CD4-positive, alpha-beta T cell treated with Interleukin-15 for 1 hour (primary cell): ENCODE measurements at places on chromosomes 2 and 18.

GRCh38 chr2:212979046-212979612 is 172.3 kb downstream of the IKZF2 start:
- no peak for DNase-seq

- DNase-seq: no peak
These were observed 15.9 kb upstream of the CCDC85A start for GRCh38 chr2:56167616-56168562.

DNA sequence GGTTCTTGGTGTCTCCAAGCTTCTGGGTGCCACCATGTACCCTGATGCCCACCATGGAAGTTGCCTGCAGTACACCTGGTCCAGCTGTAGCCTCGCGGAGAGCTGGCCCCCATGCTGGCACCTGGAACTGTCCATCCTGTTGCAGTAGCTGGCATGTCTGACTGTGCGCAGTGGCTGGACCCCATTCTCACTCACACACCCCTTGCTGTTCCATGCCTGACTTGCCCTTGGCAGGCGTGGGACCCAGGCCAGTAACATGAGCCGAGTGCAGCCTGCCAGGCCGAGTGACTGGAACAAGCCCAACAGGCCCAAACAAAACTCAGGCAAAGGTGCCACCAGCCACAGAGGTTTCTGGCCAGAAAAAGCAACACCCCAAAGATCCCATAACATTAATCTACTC is 73.8 kb downstream of the NEURL3 start:
- no peak for DNase-seq

DNA sequence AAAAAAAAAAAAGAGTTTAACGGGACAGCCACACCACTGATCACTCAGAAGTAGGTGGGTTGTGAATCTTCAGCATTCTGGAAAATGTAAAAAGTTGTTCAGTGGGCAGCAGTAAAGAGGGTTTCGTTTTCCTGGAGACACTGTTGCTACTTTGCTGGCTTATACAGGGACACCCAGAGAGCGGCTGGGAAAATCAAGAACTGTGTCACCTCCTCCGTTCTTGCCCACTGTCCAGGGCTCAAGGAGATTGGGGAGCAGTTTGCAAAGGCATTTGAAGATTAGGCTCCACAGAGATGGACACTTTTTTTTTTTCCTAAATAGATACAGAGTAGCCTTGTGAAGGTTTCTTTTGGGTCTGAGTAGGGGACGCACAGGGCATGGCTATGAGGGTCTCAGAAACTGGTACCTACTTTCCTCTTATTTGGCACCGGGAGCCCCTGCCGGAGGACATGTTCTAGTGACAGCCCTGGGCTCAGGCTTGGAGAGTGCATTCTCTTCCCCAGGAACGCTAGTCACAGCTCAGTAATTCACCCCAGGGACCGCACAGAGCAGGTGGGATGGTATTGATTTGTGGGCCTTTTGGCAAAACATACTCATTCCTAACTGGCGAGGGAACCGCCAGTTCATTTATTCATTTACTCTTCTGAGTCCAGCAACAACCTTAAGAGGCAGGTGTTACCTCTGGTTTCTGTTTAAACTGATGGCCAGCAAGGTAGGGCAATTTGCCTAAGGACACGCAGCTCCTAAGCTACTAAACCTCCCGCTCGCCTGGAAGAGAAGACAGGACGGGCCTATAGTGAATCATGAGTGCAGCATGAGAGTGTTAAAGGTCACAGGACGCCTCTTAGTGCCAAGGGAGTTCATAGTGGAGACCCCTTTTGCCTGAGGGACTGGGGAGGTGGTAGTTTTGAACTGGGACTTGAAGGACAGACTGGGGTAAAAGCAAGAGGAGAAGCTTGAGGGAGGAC is 53.1 kb downstream of the HPCAL1 start:
- DNase-seq: no peak

GRCh38 chr2:138712212-138712979 is 67.8 kb downstream of the NXPH2 start:
- no peak for DNase-seq

- DNase-seq: no peak
These were observed 159.3 kb upstream of the GULP1 start for GRCh38 chr2:188132385-188132784.

- no peak for DNase-seq
These were observed 82.4 kb downstream of the DDX1 start for GRCh38 chr2:15673919-15674636.

DNA sequence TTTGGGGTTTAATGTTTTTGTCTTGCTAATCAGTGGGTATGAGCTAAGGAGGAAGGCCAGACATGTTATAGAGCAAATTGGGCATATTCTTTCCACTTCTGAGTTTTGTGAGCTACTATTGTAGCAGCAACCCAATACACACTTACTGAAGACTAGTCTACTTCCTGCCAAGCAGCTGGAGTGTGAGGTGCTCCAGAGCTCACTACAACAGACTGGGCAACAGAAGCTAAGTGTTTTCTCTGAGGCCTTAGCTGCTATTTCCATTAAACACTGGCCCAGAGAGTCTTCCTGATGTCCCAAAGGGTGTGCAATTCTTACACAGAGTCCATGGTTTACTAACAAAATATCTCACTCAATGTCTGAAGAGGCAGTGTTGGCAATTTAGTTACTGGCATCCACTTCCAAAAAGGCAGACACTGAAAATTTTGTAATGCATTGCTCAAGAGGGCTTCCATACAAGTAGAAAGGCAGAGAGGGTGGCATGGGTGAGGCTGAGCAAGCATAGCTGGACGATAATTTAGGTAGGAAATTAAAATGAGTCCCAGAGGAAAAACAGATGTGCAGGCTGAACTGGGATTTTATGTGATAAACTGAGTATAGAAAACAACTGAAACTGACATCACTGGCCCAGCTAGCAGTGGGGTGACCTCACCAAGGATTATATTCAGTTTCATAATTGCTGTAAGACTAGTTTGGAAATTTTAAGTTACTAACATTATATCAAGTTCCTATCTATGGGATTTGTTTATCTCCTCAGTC is 68.6 kb downstream of the ZC3H6 start:
- DNase-seq: no peak

GRCh38 chr2:188970211-188970610 is 4.0 kb upstream of the COL3A1 start:
- no peak for DNase-seq

GRCh38 chr2:47510745-47511144 is 107.8 kb downstream of the MSH2 start:
- no peak for DNase-seq

- no peak for DNase-seq
These were observed 66.5 kb downstream of the ACTR2 start for GRCh38 chr2:65294136-65294535.
